Occipital lobe (tissue), 3 donors: ENCODE measurements at places on chromosomes 4 and X.

DNA sequence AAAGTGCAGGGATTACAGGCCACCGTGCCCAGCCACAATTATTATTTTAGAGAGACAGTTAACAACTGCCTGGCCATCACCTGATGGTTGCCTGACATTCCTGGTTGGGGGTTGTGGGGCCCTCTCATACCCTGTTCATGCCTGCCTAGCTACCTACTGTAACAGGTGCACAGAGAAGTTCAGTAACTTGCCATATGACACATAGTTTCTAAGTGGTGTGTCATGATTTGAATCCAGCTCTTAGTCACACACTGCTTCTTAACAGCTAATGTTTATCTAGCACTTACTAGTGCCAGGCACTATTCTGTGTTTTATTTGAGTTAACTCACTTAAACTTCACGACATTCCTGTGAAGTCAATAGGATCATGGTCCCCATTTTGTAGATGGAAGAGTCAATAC is 122.7 kb upstream of the JADE1 start:
- DNase-seq, result no peak

DNA sequence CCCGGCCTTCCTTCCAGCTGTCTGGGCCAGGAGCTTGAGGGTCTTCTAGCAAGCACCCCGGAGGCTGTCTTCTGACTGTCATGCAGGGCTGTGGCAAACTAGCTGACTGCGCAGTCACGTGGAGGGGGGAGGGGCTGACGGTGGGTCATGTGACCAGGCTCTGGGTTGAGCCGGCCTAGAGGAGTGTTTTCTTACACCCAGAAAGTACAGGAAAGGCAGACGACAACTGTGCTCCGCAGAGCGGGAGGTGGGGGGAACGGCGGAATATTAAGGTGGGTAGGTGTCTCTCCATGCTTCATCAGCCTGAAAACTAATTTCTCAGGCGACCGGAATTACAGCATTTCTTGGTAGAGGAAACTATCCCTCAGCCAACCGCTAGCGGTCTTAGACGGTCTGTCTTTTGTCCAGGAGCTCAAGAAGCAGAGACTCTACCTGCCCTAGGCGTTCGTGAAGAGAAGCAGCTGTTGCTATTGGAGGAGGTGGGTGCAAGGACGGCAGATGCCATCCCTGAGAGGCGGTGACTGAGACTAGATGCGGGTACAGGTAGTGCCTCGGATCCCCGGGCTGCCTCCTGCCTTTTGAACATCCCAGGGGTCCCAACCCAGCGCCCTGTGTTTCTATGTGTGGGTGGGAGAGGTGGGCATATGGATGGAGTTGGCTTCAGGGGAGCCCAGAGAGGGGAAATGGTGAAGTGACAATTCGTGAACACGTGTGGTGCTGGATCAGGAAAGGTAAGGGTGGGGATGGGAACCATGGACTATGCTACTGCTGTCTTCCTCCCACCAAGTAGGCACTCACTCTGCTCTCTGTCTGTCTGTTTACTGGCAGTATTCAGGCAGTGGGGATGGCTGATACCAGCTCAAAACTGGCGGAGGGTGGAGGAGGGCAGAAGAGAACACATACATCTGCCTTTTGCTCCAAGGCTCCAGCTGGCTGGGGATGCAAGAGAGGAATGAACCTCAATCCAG is 8.8 kb downstream of the GPRASP1 start:
- peak; percentile 66 for DNase-seq

- no peak for DNase-seq
Measured at GRCh38 chr4:2324891-2325290, 63.0 kb upstream of the MXD4 start.

DNA sequence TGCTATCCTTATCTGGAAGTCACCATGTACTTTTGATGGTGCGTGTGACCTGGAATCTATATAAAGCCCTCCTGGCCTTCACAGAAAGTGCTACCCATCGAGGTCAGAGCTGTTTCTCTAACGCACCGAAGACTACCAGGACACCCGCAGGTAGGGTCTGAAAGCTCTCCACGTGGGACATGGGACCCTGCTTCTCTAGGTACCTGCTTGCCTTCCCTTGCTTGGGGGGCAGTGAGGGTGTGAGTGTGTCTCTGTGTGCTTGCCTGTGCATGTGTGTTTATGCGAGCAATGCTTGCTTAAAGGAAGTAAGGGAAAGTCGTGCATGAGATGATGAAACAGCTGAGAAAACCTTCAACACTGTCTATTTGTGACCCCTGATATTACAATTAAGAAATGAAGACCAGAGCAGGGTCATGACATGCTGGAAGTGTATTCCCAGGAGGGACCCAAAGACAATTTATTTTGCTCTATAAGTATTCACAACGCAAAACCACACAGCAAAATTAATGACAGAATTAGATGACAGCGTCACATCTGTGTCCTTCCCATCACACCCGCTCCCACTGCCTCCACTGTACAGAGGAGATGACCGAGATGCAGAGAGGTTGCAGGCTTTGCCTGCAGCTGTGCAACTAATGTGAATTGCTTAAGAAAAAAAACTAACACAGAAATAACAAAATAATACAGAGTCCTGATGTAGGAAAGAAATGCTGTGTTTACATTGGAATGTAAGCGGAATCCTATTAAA is 76.4 kb upstream of the HELT start:
- DNase-seq, result no peak

GRCh38 chr4:150782311-150782710 is 200.4 kb downstream of the MAB21L2 start:
- DNase-seq, result no peak

- no peak for DNase-seq
Measured at GRCh38 chr4:76740866-76741662, 156.9 kb downstream of the SOWAHB start.

DNA sequence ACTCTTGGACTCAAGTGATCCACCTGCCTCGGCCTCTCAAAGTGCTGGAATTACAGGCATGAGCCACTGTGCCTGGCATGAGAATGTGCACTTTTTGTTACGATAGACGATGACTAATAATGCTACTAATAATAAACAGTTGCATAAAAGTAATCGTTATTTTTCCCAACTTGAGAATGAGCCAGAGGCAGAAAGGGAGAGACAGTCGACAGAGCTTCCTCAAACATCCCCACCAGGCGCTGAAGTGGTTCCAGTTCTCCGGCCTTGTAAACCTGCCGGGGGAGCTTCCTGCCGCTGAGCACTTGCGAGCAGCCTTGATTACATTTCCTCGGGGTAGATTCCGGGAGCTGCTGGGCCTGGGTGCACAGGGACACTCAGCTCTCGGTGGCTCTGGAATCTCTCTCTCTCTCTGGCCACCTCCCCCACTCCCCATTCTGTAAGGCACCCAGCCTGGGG is 8.9 kb upstream of the HTRA3 start:
- DNase-seq, result no peak

DNA sequence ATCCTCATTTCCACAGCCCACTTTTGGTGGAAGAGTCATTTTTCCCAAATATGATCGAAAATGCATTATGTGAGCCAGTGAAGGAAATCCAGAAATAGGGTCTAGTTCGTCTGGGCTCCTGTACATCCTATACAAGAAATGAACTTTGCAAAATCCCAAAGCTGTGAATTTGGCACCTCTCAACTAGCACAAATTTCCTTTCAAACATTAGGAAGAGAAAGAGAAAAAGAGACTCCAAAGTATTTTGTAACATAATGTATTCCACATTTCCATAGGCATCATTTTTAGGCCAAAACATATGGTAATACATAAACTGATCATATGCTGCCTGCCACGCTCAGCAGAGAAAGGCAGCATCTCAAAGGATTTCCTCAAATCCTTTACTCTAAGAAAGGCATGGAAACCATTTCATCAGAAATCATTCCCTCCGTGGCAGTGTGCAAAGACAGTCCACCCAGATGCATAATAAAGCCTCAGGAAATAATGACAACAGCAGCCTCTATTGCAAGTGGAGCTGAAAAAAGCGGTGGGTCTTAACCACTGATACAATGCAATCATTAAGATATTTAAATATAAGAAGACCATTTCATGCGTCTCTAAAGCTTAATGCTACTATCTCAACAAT is 56.8 kb downstream of the ANOS1 start:
- DNase-seq, result no peak

DNA sequence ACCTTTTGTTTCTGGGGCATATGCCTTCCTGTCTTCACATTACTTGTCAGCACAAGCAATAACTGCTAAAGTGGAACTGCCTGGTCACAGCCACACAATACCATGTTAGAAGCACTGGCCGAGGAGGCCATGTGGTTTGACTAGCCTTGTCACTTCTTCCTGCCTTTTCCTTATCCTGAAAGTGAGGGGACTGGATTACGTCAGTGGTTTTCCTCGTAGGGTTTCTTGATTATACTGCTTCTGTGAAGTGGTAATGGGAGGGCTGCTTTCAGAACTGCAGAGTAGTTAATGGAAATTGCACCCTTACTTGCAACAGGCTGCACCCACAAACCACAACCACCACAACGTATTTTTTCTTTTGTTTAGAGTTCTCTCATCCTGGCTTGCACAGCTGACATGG is 26.6 kb downstream of the ZRSR2 start:
- no peak for DNase-seq

DNA sequence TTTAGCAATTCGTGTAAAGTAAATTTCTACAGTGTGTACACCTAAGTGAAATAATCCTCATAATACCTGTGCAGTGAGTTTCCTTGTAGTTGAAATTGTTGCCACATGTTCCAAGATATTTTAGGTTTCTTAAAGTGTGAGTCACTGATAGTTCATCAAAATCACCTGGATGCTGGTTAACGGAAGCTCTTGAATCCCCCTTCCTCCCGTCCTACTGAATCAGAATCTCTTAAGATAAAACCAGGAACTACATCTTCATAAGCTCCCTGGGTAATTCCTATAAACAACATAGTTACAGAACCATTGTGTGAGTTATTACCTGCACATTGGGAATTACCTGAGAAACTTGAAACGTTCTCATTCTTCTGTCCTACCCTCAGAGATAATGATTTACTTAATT is 197.4 kb upstream of the HS3ST1 start:
- DNase-seq, result no peak

DNA sequence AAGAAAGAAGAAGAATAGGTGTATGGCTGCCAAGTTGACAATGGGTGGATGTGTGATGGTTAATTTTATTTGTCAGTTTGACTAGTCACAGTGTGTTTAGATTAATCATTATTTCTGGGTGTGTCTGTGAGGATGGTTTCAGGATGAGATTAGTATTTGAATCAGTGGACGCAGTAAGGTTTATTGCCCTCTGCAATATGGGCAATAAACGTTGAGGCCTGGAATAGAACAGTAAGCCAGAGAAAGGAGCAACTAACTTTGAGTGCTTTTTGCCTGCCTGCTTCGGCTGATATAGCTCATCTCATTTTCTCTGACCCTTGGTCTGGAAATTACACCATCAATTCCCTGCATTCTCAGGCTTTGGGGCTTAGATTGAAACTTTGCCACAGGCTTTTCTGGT is 140.8 kb upstream of the SPANXN4 start:
- no peak for DNase-seq

- no peak for DNase-seq
Measured at GRCh38 chrX:31147175-31147574, 75.3 kb upstream of the FTHL17 start.

- no peak for DNase-seq
Measured at GRCh38 chr4:39846705-39847104, 131.0 kb downstream of the PDS5A start.

DNA sequence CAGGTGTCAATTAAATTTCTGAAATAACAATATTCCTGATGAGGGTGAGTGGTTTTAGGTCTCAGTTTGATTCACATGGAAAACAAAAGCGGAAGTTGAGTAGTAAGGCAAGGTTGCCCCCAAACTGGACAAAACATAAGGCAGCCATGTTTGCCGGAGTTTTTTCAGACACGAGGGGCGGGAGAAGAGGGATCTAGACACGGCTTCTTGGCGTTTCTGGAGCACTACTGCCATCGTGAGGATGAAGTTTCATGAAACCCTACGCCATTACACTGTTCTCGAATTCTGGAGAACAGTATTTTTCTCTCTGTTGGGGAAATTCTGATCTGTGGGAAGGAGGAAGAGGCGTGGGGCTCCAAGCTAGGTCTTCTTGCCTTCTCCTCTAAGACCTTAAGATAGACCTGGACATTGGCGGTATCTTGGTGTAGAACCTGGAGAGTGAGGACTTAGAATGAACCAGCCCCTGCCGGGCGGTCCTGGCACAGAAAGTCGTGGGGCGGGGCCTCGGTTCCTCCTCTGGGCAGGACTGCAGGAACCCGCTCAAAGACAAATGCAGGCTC is 160.3 kb downstream of the OR13H1 start:
- no peak for DNase-seq

DNA sequence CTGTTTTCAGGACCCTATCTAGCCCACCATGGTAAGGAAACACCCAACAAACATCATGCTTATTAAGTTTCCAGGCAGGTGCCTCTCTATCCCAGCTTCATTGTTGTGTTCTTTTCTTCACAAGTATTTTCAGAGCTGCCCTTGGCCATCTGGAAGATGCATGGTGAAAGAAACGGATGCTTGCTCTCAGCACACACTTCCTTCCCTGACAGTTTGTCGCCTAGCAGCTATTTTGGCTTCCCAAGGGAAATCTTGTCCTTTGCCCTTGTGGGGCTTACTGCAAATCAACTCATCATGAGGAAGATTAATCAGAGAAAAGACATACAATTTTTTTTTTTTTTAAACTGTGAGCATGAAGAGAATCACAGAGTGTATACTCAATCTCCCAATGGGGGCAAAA is 128.8 kb downstream of the ASMT start:
- no peak for DNase-seq

- DNase-seq, result no peak
Measured at GRCh38 chr4:161121451-161121850, 1042.3 kb downstream of the FSTL5 start.

DNA sequence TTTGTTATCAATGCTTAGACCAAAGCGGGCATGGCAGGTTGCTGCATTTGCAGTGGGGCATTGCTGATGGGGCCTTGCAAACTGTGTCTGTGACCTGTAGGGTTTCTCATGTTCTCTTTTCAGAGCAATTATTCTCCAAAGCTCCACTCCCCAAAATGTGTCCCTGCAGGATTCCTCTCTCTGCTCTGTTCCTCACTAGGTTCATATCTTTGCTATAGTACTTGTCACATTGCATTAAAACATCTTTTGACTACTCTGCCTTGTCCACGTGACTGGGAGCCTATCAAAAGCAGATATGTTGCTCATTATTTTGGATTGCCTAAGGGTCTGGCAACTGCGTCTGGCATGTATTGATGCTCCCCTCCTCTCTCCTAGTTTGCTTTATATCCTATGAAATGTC is 177.7 kb upstream of the MID1 start:
- no peak for DNase-seq

DNA sequence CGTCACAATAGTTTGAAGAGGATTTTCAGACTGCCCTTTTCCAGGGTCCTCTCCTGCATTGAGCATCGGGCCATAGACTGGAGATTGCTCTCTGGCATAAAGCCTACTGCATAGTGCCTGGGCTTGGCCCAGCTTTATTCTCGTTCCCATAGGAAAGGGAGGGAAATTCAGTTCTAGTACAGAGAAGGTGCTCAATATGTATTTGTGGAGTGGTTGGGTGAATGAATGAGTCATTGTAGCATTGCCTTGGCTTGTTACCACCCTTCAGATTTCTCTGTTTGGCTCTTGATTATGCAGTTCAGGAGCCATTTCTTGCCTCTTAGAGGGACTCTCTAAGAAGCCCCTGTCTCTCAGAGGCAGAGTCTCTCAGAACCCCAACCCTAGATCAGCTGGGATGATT is 2.6 kb downstream of the TMEM35A start:
- DNase-seq, result no peak
